Activated CD4-positive, alpha-beta T cell treated with anti-CD3 and anti-CD28 coated beads for 24 hours (primary cell): ENCODE measurements at places on chromosomes 7 and 10.

DNA sequence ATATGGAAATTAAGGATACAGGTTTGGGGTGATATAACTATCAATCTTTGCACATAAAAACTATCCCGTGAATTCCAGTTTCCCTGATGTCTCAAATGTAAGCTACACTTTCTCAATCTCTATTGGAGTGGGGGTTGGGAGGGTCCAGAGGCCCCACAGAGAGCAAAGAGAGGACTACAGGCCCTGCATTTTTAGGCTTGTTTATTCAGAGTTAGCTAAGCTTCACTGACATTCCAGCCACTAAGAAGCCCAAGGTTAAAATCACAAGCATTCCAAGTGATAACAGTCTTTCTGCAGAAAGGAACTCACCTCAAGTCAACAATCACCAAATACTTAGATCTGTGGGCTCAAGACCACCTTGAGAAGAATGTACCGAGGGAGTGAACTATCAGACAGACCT lies 31.6 kb upstream of the LAMB1 start:
- DNase-seq: no peak

DNA sequence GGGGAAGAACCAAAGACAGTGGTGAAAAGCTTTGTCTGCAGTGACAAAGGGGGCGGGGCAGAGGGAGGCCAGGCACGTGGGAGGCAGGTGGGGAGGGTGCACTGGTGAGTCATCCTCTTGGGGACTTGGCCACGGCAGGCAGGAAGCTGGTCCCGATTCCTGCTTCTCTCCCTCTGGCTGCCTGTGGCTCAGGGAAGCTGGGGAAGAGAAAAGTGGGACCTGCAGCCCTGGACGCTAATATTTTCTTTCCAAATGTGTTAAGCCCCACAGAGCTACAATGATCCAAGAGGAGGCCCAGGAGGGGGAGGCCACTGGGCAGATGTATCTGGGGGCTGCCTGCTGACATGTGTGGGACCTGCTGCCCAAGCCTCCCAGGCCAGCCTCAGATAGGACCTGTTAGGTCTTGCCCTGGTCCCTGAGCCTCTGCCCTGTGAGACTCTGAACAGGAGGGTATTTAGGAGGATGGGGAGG lies 231.8 kb downstream of the KCNMA1 start:
- DNase-seq: no peak

GRCh38 chr10:129275886-129276285 lies 191.2 kb upstream of the MGMT start:
- DNase-seq: no peak

DNA sequence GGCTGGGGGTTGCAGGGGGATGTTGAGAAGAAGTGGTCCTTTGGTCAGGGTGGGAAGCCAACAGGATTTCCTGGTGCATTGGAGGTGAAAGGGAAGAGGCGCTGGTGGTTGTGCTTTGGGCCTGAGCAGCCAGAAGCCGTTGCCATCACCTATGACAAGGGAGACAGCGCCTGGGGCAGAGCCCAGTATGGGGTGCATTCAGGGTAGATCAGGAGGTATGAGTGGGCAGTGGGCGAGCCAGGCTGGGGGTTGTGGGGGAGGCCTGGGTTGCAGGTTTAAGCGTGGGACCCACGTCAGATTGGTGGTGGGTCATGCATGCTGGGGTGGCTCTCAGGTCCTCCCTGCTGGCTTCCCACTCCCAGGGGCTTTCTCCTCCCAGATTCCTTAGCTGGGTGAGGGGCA lies 6.3 kb upstream of the PILRB start:
- no peak for DNase-seq

DNA sequence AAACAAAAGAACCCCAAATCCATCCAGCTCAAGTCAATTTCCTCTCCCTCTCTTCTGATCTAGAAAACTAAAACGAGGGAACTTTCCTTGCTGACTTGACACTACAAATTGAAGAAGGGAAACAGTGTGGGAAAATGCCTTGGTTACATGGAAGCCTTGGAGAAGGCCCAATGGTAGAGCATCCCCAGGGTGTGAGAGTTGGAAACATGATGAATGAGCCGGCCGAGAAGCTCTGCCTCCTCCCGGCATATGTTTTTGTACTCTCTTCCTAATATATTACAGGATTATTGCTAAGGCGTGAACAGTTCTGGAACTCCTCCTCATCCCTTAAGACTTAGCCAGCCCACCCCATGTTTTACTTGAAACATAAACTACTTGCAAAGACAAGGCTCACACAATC lies 618.2 kb upstream of the MGMT start:
- no peak for DNase-seq
